ENCODE measurements at places on chromosomes 4 and X.

- DNase-seq: no peak
Measured at GRCh38 chrX:10051866-10052480, 84.8 kb downstream of the CLDN34 start.

GRCh38 chr4:186249785-186250754 lies 15.9 kb upstream of the F11 start:
- no peak for DNase-seq

DNA sequence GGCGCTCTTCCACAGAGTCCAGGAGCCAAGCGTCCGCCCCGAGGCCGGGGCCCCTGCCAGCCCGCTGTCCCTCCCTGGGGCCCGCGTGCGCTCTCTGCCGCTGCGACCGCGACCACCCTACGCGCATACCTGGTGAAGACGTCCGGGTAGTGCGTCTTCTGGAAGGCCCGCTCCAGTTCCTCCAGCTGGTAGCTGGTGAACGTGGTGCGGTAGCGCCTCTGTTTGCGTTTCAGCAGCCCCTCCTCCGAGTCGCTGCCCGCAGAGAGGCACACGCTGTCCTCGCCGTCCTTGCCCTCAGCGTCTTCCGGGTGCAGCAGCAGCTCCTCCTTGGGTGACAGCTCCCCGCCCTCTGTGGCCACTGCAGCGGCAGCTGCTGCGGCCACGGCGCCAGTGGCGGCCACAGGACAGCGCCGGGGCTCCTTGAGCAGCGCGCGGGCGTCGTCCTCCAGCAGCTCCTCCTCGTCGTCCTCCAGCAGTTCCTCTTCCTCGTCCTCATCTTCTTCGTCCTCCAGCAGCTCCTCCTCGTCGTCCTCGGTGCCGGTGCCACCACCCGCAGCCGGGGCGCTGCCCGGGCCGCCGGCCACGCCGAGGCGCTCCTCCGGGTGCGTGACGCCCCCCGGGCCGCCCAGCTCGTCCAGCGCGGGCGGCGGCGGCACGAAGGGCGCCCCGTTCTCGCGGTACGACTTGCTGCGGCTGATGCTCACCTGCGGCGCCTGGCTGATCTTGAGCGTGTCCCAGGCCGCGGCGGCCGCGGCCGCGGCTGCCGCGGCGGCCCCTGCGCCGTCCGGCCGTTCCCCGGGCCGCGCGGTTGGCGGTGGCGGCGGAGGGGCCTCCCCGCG lies 2.8 kb downstream of the ARX start:
- no peak for DNase-seq

- no peak for DNase-seq
Measured at GRCh38 chrX:97009391-97009790, 125.7 kb downstream of the RPA4 start.

DNA sequence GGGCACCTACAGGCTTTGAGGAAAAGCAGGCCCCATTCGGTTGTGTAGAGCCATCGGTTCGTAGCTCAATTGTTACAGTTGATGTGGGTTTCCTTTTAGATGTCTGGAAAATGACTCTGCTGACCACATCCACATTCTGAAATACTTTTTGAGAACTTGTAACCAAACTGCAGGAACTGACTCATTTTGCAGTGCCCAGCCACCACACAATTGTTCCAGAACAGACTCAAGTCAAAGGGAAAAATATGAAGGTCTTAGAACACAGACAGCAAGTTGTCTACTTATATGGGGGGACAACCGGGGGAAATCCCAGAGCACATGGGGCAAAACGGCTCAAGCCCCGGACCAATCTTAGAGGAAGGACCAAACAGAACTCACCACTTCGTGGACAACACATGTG lies 557.6 kb upstream of the DIPK2B start:
- DNase-seq: no peak

- no peak for DNase-seq
Measured at GRCh38 chr4:7595934-7596461, 161.3 kb upstream of the PSAPL1 start.

Data from stimulated activated CD4-positive, alpha-beta T cell treated with anti-CD3 and anti-CD28 coated beads, Interleukin-15, amount 100 ng/mL, for 48 hours (primary cell).